Thoracic aorta endothelial cell (primary cell): ENCODE measurements at places on chromosomes 16 and 17. TPM values are rescaled to one million over a fixed set of nuclear protein-coding genes. Genes with fewer than 3 reads are reported as not detected.

Gene ST6GALNAC2
- 0.22 and 0.27 TPM in 2 replicates for total RNA-seq

Gene NPB
- 0.13 and 0.22 TPM in 2 replicates for total RNA-seq

Gene NPIPB9
- total RNA-seq = 6.7 and 15.3 TPM in 2 replicates

Gene ATP2A1
- total RNA-seq = 0.27 and 0.36 TPM in 2 replicates

Gene PROCA1
- total RNA-seq = 1.1 and 1.3 TPM in 2 replicates

Gene KRTAP2-2
- total RNA-seq = not detected in 2 replicates

Gene KRT14
- total RNA-seq = not detected in 2 replicates

Gene TP53TG3E
- not detected in 2 replicates for total RNA-seq

Gene FXR2
- 30.5 and 33.8 TPM in 2 replicates for total RNA-seq

Gene KAT2A
- total RNA-seq = 16.4 and 19.5 TPM in 2 replicates

Gene CA7
- not detected in 2 replicates for total RNA-seq

Gene RHBDL1
- total RNA-seq = 0.27 and 0.29 TPM in 2 replicates

Gene MEIOC
- 0.07 TPM in 1 of 2 replicates, not detected in the other for total RNA-seq

Gene SLC2A4
- total RNA-seq = under 0.01 and 0.14 TPM in 2 replicates

Gene HASPIN
- total RNA-seq = 11.8 and 22.0 TPM in 2 replicates

Gene CYBC1
- 41.0 and 50.7 TPM in 2 replicates for total RNA-seq

Gene GDPD1
- total RNA-seq = 4.4 and 7.9 TPM in 2 replicates

Gene WNT9B
- not detected in 2 replicates for total RNA-seq

Gene GLG1
- 167 and 168 TPM in 2 replicates for total RNA-seq

Gene CYB561
- total RNA-seq = 22.1 and 24.5 TPM in 2 replicates

Gene NR1D1
- 2.1 and 2.6 TPM in 2 replicates for total RNA-seq

Gene PABPN1L
- not detected in 2 replicates for total RNA-seq

Gene ABCC11
- total RNA-seq = under 0.01 TPM in 1 of 2 replicates, not detected in the other

Gene RPRML
- total RNA-seq = not detected in 2 replicates

Gene TBC1D3E
- 0.53 and 1.4 TPM in 2 replicates for total RNA-seq

Gene KRTAP9-1
- total RNA-seq = not detected in 2 replicates

Gene FNDC8
- not detected in 2 replicates for total RNA-seq

Gene HOXB1
- not detected in 2 replicates for total RNA-seq

Gene SRSF1
- total RNA-seq = 524 and 537 TPM in 2 replicates

Gene HID1
- 14.9 and 28.4 TPM in 2 replicates for total RNA-seq

Gene CACNB1
- 2.0 and 4.2 TPM in 2 replicates for total RNA-seq

Gene OR1A1
- total RNA-seq = not detected in 2 replicates

Gene SCGB1C2
- not detected in 2 replicates for total RNA-seq

Gene TMEM92
- 0.07 TPM in 1 of 2 replicates, not detected in the other for total RNA-seq

Gene SPNS2
- 12.1 and 13.4 TPM in 2 replicates for total RNA-seq

Gene ABCC6
- under 0.01 and 0.57 TPM in 2 replicates for total RNA-seq

Gene STX1B
- 0.27 and 0.36 TPM in 2 replicates for total RNA-seq

Gene SEZ6
- total RNA-seq = not detected in 2 replicates

Gene OTOA
- total RNA-seq = 0.07 TPM in 1 of 2 replicates, not detected in the other

Gene FOXL1
- 2.0 and 4.2 TPM in 2 replicates for total RNA-seq

Gene MEAK7
- 19.7 and 19.9 TPM in 2 replicates for total RNA-seq

Gene TAF1C
- 29.1 and 39.0 TPM in 2 replicates for total RNA-seq

Gene HEATR9
- total RNA-seq = not detected in 2 replicates

Gene TNK1
- 0.27 and 0.29 TPM in 2 replicates for total RNA-seq

Gene SLC12A3
- not detected in 2 replicates for total RNA-seq

Gene EVI2B
- total RNA-seq = 2.0 and 2.5 TPM in 2 replicates

Gene ATP6V0C
- total RNA-seq = 34.8 and 55.0 TPM in 2 replicates

Gene DHRS11
- 6.5 and 8.8 TPM in 2 replicates for total RNA-seq

Gene SKAP1
- total RNA-seq = 0.36 TPM in 1 of 2 replicates, not detected in the other

Gene ABCC12
- not detected in 2 replicates for total RNA-seq

Gene TBX21
- not detected in 2 replicates for total RNA-seq

Gene RAB37
- 0.13 and 0.43 TPM in 2 replicates for total RNA-seq

Gene IL21R
- total RNA-seq = 0.07 TPM in 1 of 2 replicates, not detected in the other
